ENCODE measurements at places on chromosomes 11 and 22.

GRCh38 chr11:329886-330253 is 9.2 kb upstream of the IFITM3 start:
- H3K36me3 ChIP-seq = peaks cover 2% of the 10 kb centered on the region
- DNase-seq = no peak
- H3K4me1 ChIP-seq = peaks cover 70% of the 10 kb centered on the region

- no peak overlapping the region for H3K4me3 ChIP-seq
- H3K27ac ChIP-seq = no peak overlapping the region
- no peak for DNase-seq
- H3K36me3 ChIP-seq = no peaks in the 10 kb centered on the region
These were observed 1110.9 kb upstream of the CNTN5 start for GRCh38 chr11:97909614-97910399.

DNA sequence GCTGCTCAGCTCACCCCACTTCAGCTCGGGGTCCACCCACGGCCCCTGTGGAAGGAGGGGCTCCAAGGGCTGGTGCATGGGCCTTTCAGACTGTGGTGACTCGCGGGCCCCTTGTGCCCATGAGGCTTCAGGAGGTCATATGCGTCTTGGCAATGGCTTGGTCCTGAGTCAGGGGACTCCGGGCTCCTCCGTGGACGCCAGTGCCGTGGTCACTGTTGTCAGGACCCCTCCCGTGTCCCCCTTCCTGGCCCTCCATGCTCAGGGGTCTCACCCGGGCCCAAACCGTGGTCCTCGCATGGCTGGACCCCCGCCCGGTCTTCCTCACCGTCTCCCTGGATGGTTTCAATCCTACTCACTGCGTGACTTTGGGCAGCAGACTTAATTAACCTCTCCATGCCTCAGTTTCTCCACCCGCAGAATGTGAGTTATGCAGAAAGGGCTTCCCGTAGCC is 436.4 kb downstream of the TBC1D22A start:
- no peaks in the 10 kb centered on the region for H3K36me3 ChIP-seq
- H3K4me3 ChIP-seq = no peak overlapping the region

DNA sequence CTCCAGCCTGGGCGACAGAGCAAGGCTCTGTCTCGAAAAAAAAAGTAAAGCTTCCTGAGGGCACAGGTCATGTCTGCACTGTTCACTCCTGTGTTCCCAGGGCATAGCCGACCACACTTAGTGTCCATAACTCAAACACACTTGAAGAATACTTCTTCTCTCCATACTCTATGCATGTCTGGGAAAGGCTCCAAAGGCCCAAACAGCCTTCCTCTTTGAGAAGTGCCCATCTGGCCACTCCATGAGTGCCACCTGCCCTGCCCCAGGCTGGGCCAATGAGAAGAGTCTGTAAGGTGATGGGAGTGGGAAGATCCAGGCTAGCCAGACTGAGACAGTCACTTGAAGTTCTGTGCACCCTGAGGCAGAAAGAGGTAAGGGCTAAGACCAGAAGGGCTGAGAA is 24.7 kb downstream of the DGCR2 start:
- DNase-seq = no peak
- no peak overlapping the region for H3K27ac ChIP-seq
- H3K36me3 ChIP-seq = peaks cover 9% of the 10 kb centered on the region
- H3K27me3 ChIP-seq = no peaks in the 10 kb centered on the region
- no peak overlapping the region for H3K4me3 ChIP-seq

DNA sequence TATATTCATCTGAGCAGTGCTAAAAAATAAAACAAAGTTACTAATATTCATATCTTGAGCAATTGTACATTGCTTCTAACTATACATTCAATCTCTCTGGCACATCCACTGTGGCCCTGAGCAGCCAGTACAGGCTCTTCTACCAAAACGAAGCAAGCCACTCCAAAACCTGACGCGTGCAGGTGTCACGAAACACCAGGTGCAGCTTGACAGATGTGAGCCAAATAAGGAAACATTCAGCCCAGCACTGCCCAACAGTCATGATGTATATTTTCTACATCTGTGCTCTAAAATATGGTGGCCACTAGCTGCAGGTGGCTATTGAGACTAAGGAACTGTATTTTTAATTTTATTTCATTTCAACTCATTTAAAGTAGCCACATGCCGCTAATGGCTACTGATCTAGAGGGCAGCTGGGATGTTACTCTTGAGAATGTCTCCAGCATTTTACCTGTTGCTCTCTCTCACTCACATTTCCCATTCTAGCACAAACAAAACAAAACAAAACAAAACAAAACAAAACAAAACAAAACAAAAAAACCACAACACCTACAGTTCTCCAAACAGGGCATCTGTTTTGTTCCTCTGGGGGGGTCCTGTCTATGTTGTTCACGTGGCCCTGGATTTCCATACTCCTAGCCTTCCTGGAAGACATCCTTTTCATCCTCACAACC is 77.7 kb downstream of the LARGE1 start:
- H3K36me3 ChIP-seq = no peaks in the 10 kb centered on the region
- H3K4me3 ChIP-seq = no peak overlapping the region
- H3K27ac ChIP-seq = no peak overlapping the region
- no peaks in the 10 kb centered on the region for H3K27me3 ChIP-seq
- no peak for DNase-seq

DNA sequence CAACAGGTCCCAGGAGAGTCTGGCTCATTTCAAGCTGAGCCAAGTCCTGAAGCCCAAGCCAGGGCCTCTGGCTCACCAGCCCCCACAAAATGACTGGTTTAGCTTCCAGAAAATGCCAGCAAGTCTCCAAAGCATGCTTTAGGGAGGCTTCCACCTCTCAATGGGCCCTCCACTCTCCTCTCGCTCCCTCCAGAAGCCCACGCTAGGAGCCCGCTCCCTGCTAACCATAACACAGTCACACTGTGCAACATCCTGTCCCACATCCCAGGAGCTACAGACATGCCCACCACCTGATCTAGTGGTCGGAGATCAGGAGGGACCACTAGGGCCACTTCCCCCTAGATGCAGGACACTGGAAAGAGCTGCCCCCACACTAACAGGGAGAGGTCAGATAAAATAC is 6.9 kb downstream of the SULT4A1 start:
- H3K36me3 ChIP-seq = no peaks in the 10 kb centered on the region
- no peak for DNase-seq
- H3K4me1 ChIP-seq = no peaks in the 10 kb centered on the region
- H3K27me3 ChIP-seq = peaks cover 22% of the 10 kb centered on the region
- H3K27ac ChIP-seq = no peak overlapping the region
- H3K4me3 ChIP-seq = no peak overlapping the region

DNA sequence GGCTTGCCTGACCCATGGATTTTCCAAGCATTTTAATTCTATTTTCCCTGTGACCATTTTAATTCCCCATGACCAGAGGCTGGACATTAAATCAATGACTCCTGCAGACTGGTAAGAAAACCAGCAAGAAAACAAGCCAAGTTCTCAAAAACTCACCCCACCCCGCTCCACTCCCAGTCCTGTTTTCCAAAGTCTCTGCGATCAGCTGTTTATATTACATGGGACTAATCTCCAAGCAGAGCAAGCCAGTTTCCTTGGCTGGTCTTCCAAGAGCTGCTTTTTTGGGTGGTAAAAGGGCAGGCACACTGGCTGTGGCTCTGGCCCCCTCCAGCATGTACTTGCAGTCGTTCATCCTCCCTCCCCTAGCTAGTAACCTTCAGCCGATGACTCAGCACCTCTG is 97.9 kb downstream of the RRAS2 start:
- no peaks in the 10 kb centered on the region for H3K27me3 ChIP-seq
- peaks cover 17% of the 10 kb centered on the region for H3K36me3 ChIP-seq
- no peak overlapping the region for H3K4me3 ChIP-seq
- H3K4me1 ChIP-seq = no peaks in the 10 kb centered on the region

- H3K4me1 ChIP-seq = no peaks in the 10 kb centered on the region
- H3K27ac ChIP-seq = no peak overlapping the region
- DNase-seq = no peak
- H3K36me3 ChIP-seq = no peaks in the 10 kb centered on the region
These were observed 98.5 kb downstream of the DBX1 start for GRCh38 chr11:20061776-20062175.

DNA sequence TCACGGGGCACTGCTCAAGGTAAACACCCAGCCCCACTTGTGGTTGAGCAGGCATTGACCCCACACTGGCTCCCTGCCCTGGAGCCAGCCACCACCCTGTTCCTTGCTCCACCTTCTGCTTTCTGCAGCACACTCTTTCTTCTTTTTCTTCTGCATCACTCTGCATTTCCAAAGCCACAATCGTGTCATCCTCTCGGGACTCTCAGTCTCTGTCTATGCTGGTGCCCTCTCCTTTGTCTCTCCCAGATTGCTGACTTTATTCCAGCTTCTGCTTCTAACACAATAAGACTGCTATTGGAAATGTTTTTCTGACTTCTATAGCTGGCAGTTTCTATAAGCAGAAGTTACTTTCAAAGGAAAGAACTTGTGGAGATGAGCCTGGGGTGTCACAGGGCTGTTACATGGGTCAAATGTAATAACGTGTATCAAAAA is 14.4 kb downstream of the GRAP2 start:
- H3K27me3 ChIP-seq = no peaks in the 10 kb centered on the region
- DNase-seq = no peak
- peaks cover 63% of the 10 kb centered on the region for H3K36me3 ChIP-seq
- H3K27ac ChIP-seq = peak overlapping the region; percentile 91
- H3K4me1 ChIP-seq = peaks cover 80% of the 10 kb centered on the region

DNA sequence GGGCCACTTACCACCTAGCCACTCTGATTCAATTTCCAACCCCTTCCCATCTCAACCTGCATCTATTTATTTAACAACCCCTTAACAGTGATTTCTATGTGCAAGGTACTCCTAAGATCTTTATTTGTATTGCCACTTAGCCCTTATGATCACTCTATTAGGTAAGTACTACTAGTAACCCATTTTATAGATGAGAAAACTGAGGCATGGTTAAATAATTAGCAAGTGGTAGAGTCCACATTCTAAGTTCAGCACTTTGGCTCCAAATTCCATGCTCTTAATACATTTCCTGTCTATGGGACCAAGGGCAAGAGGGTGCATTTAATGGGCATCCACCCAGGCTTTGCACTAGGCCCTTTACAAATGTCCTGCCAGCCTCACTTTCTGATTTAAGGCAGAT is 38.1 kb upstream of the CSNK2A3 start:
- H3K27me3 ChIP-seq = no peaks in the 10 kb centered on the region
- H3K27ac ChIP-seq = no peak overlapping the region
- H3K4me3 ChIP-seq = no peak overlapping the region

GRCh38 chr11:3631331-3631730 is 10.5 kb downstream of the ART5 start:
- no peaks in the 10 kb centered on the region for H3K36me3 ChIP-seq
- H3K27ac ChIP-seq = no peak overlapping the region
- H3K4me1 ChIP-seq = no peaks in the 10 kb centered on the region
- H3K27me3 ChIP-seq = no peaks in the 10 kb centered on the region

DNA sequence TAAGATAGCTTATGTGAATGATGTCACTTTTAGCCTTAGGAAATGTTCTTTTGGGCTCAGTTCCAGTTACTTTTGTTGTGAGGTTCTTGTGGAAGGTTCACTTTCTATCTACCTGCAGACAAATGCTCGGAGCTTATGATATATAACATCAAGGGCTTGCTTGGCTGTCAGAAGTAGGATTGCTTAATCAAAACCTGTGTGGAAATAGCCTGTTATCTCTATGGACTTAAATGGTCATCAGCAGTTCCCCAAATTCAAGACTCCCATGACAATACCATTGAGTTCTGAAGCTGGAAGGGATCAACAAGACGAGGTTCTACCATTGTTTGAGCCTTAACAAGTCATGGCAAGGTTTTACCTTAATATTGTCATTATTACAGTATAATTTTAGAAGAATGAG is 43.8 kb downstream of the FLI1 start:
- peaks cover 72% of the 10 kb centered on the region for H3K4me1 ChIP-seq
- H3K36me3 ChIP-seq = peaks cover 33% of the 10 kb centered on the region
- H3K4me3 ChIP-seq = no peak overlapping the region
- no peak for DNase-seq

DNA sequence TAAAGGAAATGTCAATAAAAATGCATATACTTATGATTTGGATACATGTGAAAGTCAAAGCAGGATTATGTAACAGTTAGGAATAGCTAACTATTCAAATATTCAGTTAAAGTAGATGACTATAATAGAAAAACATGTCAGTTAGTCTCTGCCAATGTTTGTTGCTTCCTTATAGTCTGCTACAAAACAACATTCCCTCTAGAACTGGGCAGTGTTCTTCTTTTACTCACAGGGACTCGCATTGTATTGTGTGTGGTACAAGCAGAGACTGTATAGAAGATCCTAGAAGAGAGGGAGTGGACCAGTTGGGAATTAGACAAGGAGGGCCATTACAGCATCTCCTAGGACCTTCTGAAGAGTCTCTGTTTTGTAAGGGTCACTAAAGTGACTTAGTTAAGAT is 10.6 kb downstream of the ACAT1 start:
- no peaks in the 10 kb centered on the region for H3K27me3 ChIP-seq
- H3K4me1 ChIP-seq = peaks cover 15% of the 10 kb centered on the region
- H3K27ac ChIP-seq = no peak overlapping the region
- no peak overlapping the region for H3K4me3 ChIP-seq
- H3K36me3 ChIP-seq = peaks cover 33% of the 10 kb centered on the region

- peaks cover 1% of the 10 kb centered on the region for H3K36me3 ChIP-seq
- H3K27me3 ChIP-seq = no peaks in the 10 kb centered on the region
- H3K4me3 ChIP-seq = peak overlapping the region; percentile 86
These were observed 1.2 kb downstream of the ACCS start for GRCh38 chr11:44067266-44067665.

DNA sequence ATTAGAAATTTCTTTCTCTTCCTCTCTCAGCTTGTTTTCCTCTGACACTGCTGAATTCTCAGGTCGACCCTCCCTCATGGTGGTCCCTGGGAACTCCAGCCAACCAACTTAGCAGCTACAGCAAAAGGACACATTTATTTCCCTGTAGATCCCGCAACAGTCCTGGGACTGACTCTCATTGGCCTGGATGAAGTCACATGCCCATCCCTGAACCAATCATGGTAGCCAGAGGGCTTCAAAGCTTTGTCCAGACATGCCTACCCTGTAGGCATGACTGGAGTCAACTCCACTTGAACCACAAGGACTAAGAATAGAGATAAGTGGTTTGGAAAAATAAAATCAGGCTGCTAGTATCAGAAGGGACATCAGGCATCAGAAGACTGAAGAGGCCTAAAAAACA is 84.6 kb upstream of the LRRC55 start:
- no peaks in the 10 kb centered on the region for H3K27me3 ChIP-seq
- H3K36me3 ChIP-seq = no peaks in the 10 kb centered on the region
- no peak for DNase-seq

GRCh38 chr11:125588505-125588904 is 4.1 kb upstream of the STT3A start:
- DNase-seq = no peak
- peaks cover 13% of the 10 kb centered on the region for H3K36me3 ChIP-seq
- peak overlapping the region; percentile 17 for H3K27ac ChIP-seq
- no peak overlapping the region for H3K4me3 ChIP-seq
- H3K27me3 ChIP-seq = no peaks in the 10 kb centered on the region

DNA sequence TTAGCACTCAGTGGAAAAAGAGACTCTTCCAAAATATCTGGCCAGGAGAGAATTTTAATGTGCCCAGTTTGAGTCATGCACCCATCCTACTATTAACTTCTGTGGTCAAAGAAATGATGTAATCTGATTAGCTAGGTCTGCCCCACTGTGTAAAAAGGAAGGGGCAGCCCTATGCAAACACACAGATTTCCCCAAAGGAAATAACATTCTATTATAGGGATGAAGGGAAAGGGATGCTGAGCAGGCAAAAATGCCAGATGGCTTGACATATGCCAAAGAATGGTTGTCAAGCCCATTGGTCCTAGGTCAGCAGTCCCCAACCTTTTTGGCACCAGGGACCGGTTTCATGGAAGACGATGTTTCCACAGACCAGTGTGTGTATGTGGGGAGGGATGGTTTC is 43.3 kb upstream of the PAK1 start:
- no peaks in the 10 kb centered on the region for H3K36me3 ChIP-seq
- H3K27ac ChIP-seq = no peak overlapping the region
- no peak for DNase-seq

Data from activated CD8-positive, alpha-beta memory T cell treated with anti-CD3 and anti-CD28 coated beads, Interleukin-2, amount 10 ng/mL, durations not matched to agents 7 days and 5 days (primary cell).